GM23338 (cell line): ENCODE measurements at places on chromosomes 6 and 20. TPM values are rescaled to one million over a fixed set of nuclear protein-coding genes. Genes with fewer than 3 reads are reported as not detected.

- no peaks in the 10 kb centered on the region for H3K27me3 ChIP-seq
- peaks cover 35% of the 10 kb centered on the region for H3K4me1 ChIP-seq
- peak overlapping the region; percentile 91 for H3K4me3 ChIP-seq
- H3K27ac ChIP-seq = no peak overlapping the region
- peaks cover 5% of the 10 kb centered on the region; the same call in 1 of the 2 replicates for H3K36me3 ChIP-seq
Observed at GRCh38 chr6:47308198-47308517, 1.5 kb downstream of the TNFRSF21 start.

GRCh38 chr20:58251979-58252591 lies 23.6 kb upstream of the ANKRD60 start:
- DNase-seq = no peak
- H3K4me3 ChIP-seq = no peak overlapping the region
- no peak overlapping the region for H3K27ac ChIP-seq
- no peaks in the 10 kb centered on the region for H3K36me3 ChIP-seq

Gene NINL
- polyA plus RNA-seq = 15.0 and 18.0 TPM in 2 replicates

DNA sequence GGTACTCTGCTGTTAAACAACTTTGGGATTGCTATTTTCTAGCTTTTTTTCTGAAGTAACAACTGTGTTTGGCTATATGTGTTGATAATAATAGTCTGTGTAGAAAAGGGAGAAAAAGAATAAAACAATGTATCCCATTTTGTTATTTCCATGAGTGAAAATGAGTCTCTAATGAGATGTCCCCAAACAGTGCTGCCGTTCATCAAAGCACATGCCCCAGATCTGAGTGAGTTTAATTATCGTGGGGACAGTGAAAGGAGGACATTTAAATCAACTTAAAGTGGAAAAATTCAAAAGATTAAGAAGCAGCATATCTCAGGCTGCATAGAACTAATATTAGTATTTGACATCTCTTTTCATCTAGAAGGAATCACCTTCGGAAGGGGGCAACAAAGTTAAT lies 59.6 kb downstream of the NCOA7 start:
- no peak for DNase-seq
- H3K4me1 ChIP-seq = no peaks in the 10 kb centered on the region
- H3K4me3 ChIP-seq = no peak overlapping the region
- H3K27ac ChIP-seq = no peak overlapping the region

Gene NKAIN4
- polyA plus RNA-seq = 9.5 and 13.2 TPM in 2 replicates

- no peak overlapping the region for H3K27ac ChIP-seq
Observed at GRCh38 chr6:49826743-49827406, 39.5 kb downstream of the CRISP1 start.
